ENCODE measurements at places on chromosomes 4 and X.

DNA sequence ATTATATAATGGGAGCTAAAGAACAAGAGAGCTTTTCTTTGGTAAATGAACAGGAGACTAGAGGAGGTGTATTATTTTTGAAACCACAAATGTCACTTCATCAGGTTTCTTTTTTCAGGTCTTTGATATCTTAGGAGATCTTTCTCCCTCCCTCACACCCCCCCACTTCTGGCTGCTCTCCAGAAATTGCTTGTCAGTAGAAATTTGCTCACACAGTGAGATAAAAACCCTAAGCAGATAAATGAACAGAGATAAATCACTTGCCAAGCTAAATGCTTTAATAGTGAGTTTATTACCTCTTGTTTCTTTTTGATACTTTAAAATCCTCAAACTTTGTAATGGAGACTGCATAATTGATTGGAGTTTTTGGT, 421.2 kb upstream of the TENM3 start:
- no peak for DNase-seq
- H3K27ac ChIP-seq: no peak overlapping the region
- H3K4me1 ChIP-seq: peaks cover 37% of the 10 kb centered on the region

GRCh38 chr4:160709546-160709945, 1454.3 kb downstream of the FSTL5 start:
- H3K36me3 ChIP-seq: no peaks in the 10 kb centered on the region
- H3K4me1 ChIP-seq: no peaks in the 10 kb centered on the region
- H3K27ac ChIP-seq: no peak overlapping the region
- H3K4me3 ChIP-seq: no peak overlapping the region
- no peaks in the 10 kb centered on the region for H3K27me3 ChIP-seq
- no peak for DNase-seq

DNA sequence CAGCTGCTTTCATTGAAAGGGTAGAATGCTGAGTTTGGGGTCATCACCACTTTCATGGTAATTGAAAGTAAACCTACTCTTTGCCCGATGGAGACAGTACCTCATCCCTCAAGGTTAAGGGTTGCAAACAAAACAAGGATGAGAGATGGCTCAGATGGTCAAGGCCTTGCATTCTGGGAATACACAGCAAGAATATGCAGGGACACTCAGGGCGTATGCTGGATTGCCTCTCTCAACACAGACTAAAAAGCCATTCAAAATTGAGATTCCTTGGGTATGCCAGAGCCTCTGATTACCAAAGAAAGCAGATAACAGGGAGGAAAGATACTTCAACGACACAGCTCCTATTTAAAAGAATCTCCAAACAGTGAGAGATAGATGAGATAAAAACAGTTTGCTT, 310.4 kb downstream of the ARAP2 start:
- H3K4me1 ChIP-seq: peaks cover 9% of the 10 kb centered on the region
- no peak overlapping the region for H3K4me3 ChIP-seq
- no peaks in the 10 kb centered on the region for H3K27me3 ChIP-seq
- H3K27ac ChIP-seq: no peak overlapping the region
- DNase-seq: peak; percentile 2

DNA sequence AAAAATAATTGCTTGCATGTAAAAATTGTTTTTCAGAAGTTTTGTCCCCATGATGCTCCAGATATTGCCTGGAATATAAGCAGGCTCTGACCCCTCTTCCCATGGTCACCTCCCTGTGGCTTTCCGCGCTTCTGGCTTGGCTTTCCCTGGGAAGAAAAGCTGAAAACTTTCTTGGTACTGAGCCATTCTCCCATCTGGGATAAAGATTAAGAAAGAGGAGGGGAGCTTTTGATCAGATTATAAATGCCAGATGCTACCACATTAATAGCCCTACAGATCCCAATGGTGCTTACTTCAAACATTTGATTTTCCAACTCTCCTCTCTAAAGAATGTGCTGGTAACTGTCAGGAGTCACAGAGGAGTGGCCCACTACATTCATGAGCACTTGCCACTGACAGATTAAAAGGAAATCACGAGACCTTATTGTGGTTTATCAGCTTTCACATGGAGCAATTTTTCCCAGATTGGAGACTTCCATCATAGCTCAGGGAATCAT, 54.4 kb upstream of the GAB1 start:
- no peaks in the 10 kb centered on the region for H3K27me3 ChIP-seq
- H3K4me3 ChIP-seq: no peak overlapping the region
- no peak for DNase-seq
- H3K36me3 ChIP-seq: no peaks in the 10 kb centered on the region

GRCh38 chrX:48648336-48648751, 35.3 kb upstream of the WAS start:
- H3K27ac ChIP-seq: no peak overlapping the region
- peaks cover 5% of the 10 kb centered on the region for H3K4me1 ChIP-seq
- H3K4me3 ChIP-seq: no peak overlapping the region
- H3K36me3 ChIP-seq: no peaks in the 10 kb centered on the region
- DNase-seq: peak; percentile 77

- H3K4me3 ChIP-seq: no peak overlapping the region
- H3K27ac ChIP-seq: no peak overlapping the region
- H3K36me3 ChIP-seq: no peaks in the 10 kb centered on the region
- no peaks in the 10 kb centered on the region for H3K27me3 ChIP-seq
- H3K4me1 ChIP-seq: peaks cover 16% of the 10 kb centered on the region
- peak; percentile 38 for DNase-seq
These were observed 102.4 kb downstream of the SLIT2 start for GRCh38 chr4:20354120-20354519.

DNA sequence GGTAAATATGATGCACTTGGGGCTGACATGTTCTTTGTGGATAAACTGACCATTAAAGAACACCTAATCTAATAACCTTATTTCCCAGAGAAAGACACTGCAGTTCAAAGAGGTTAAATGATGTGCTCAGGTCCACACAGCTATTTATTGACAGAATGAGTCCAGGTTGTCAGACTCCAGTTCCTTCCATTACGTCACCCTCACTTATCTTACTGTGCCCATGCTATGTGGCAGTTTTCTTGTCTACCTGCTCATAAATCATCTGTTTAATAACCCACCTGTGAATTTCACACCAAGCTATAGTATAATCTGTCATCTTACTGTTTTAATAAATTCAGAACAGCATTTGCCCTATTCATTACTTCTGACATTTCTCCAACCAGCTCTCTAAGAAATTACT, 36.7 kb downstream of the QRFPR start:
- DNase-seq: no peak
- H3K4me1 ChIP-seq: no peaks in the 10 kb centered on the region
- H3K27me3 ChIP-seq: no peaks in the 10 kb centered on the region
- no peak overlapping the region for H3K4me3 ChIP-seq
- H3K36me3 ChIP-seq: no peaks in the 10 kb centered on the region

GRCh38 chr4:179867300-179867878, 2375.8 kb upstream of the TENM3 start:
- peak; percentile 91 for DNase-seq
- no peaks in the 10 kb centered on the region for H3K36me3 ChIP-seq
- H3K27ac ChIP-seq: no peak overlapping the region
- H3K4me3 ChIP-seq: no peak overlapping the region

DNA sequence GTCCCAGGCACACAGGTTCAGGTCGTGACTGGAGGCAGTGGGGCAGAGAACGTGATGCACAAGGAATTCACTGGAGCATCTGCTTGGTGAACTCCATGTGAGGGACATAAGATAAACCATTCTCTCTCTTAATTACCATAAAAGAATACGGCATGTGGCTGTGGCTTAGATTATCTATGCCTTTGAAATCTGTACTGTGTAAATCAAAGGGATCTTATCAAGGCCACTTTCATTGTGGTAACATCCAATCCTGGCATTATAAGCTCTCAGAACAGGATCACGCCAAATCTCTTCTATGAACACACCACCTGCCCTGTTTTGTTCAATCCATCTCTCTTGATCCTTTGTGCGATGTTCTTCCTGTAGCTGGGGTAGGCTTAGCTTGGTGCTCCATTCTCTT, 192.3 kb downstream of the SPATA18 start:
- DNase-seq: no peak
- peaks cover 8% of the 10 kb centered on the region for H3K4me1 ChIP-seq
- H3K4me3 ChIP-seq: no peak overlapping the region

GRCh38 chrX:7102119-7102518, 45.4 kb upstream of the STS start:
- peaks cover 7% of the 10 kb centered on the region for H3K4me1 ChIP-seq
- no peak for DNase-seq

GRCh38 chr4:170529748-170530722, 440.3 kb upstream of the AADAT start:
- H3K4me3 ChIP-seq: no peak overlapping the region
- no peaks in the 10 kb centered on the region for H3K36me3 ChIP-seq
- H3K27me3 ChIP-seq: no peaks in the 10 kb centered on the region
- H3K27ac ChIP-seq: no peak overlapping the region
- no peaks in the 10 kb centered on the region for H3K4me1 ChIP-seq

DNA sequence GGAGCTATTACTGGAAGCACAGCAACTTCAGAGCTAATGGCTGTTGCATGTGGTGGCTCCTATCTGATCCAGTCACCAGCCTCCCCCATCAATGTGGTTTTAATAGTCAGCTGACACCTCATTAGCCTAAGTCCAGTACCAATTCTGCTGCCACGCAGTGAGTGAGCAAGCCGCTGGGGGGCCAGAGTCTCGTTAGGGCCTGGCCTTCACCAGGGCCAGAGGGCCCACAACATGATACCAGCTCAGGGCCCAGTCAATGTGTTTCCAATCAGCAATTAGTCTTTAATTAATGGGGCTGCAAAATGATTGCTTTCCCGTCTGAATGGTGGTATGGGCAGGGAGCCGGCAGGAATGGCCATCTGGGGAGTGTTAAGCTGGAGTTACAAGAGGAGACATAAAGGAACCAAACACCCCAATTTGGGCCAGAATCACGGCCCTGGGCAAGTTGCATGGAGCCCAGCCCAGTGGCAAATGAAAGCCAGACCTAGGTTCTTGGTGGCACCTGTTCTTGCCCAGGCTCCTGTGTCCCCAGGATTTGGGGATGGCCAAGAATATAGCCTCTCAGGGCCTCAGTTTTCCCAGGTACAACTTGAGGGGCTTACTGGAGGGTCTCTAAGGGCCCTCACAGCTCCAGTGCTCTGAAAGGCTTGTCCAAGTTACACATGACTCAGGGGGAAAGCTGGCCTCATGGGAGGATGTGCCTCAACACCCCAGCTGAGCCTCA, 119.2 kb downstream of the EFNB1 start:
- H3K36me3 ChIP-seq: no peaks in the 10 kb centered on the region
- no peaks in the 10 kb centered on the region for H3K27me3 ChIP-seq
- H3K4me1 ChIP-seq: no peaks in the 10 kb centered on the region
- no peak overlapping the region for H3K27ac ChIP-seq

DNA sequence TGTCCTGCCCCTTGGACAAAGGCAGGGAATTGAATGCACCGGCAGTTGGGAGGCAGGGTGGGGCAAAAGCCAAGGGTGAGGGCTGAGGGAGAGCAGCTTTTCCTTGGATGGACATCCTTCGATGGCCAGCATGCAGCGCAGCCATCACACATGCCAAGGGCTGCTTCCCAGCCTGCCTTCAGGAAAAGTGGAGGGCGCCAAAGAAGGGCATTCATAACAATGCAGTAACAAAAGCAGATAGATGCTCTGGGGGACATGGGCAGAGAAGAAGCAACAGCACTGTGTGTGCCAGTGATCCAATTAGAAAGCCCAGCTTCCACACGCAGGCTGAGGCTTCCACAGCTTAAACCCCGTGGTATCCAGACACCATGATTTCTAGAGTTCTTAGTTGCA, 71.5 kb downstream of the TSPAN5 start:
- H3K4me1 ChIP-seq: peaks cover 13% of the 10 kb centered on the region
- no peak for DNase-seq
- H3K36me3 ChIP-seq: no peaks in the 10 kb centered on the region
- no peak overlapping the region for H3K27ac ChIP-seq
- H3K27me3 ChIP-seq: no peaks in the 10 kb centered on the region

Data from GM23338 (cell line).